Activated naive CD4-positive, alpha-beta T cell treated with anti-CD3 and anti-CD28 coated beads for 36 hours (primary cell): ENCODE measurements at places on chromosomes 1 and 21.
A peak's percentile ranks its signal among the peaks of the same experiment; 100 is the strongest.

DNA sequence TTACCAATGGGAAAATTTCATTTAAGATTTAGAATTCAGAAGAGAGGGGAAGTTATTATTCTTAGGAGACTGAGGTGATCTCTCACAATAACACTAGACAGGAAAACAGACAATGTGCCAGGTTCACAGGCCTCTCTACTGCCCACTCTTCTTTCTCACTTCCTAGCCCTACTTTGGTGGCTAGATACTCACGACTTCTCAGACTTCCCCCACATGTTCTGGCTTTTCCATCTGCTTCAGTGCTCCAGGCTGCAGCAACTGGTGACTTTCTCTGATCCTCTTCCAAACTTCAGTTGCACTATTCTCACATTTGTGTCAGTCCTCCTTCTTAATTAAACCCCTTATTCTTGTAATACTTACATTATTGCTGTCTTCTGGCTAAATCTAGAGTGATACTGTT lies 208.7 kb upstream of the KCTD3 start:
- no peak for DNase-seq

DNA sequence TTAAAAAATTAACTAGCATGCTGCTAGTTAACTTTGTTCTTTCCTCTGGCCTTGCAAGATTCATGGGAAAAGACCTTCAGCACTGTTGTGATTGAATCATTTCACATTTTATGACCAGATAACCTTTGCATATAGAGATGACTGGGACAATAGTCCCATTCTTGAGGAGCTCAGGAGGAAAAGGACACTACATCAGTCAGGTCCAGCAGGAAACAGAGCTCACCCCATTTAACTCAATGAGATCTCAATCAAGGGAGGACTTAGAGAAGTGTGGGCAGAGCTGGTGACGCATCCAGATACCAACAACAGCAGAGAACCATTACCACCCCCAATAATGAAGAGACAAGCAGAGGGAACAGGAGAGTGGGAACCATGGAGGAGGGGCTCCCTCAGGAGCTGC lies 109.4 kb upstream of the GUCA2B start:
- DNase-seq: no peak

- DNase-seq: no peak
Observed at GRCh38 chr1:30144831-30145230, 578.6 kb downstream of the MATN1 start.

GRCh38 chr1:206415942-206416341 lies 54.3 kb upstream of the IKBKE start:
- DNase-seq: no peak

GRCh38 chr1:234707641-234708040 lies 97.7 kb upstream of the IRF2BP2 start:
- no peak for DNase-seq

DNA sequence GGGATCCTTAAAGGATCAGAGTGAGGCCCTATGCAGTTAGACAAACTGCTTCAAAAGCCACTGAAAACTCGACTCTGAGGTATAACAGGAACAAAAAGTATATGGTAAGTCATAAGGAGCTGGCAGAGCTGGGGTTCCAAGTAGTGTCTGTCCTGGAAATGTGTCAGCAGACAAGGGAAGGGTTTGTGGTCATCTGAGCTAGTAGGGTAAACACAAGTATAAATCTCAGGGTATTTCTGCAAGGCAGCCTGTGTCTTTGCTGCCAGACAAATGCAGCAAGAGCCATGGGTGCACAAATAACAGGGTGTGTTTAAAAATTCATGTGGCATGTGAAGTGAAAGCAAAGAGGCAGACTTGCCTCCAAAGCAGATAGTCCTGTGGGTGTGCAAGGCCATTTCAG lies 759.0 kb upstream of the ADAMTS5 start:
- DNase-seq: no peak

- DNase-seq: no peak
Observed at GRCh38 chr1:89518221-89518631, 6.4 kb upstream of the LRRC8B start.

- no peak for DNase-seq
Observed at GRCh38 chr1:33381977-33382376, 48.9 kb downstream of the PHC2 start.

DNA sequence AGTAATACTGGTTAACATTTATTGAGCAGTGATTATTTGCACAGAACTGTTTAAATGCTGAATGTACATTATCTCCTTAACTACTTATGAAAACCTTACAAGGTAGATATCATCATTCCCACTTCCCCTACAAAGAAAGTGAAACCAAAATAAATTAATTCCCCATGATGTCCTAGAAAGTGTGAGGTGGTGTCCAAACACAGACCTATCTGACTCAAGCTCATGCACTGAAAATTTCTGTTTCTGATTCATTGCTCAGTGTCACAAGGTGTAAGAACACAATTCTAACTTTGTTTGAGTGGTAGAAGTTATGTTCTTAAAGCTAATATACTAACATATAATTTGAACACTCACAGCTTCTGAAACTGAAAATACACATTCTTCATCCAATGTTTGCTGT lies 178.7 kb downstream of the MRPL39 start:
- no peak for DNase-seq

- DNase-seq: no peak
Observed at GRCh38 chr21:15894596-15894995, 164.8 kb downstream of the USP25 start.

GRCh38 chr1:33346927-33347649 lies 26.2 kb upstream of the A3GALT2 start:
- peak; percentile 19 for DNase-seq

GRCh38 chr1:154611150-154611862 lies 3.3 kb upstream of the ADAR start:
- no peak for DNase-seq

DNA sequence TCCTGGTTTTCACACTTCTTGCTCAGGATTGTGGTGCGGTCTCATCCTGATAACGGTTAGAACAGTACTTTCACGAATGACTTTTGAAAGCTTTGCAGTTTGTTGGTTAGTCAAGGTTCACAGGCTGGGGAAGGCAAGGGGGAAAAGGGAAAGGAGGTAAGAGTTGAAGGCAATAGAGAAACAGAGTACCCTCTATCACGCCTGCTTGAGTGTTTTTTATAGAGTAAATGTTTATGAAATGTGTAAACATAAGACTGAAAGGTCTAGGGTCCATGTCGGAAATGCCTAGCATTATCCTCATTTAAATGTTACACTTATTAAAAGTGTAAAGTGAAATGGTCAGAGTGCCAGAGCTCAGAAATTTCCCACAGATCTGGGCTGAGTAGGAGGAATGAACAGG lies 167.4 kb downstream of the URB2 start:
- no peak for DNase-seq

DNA sequence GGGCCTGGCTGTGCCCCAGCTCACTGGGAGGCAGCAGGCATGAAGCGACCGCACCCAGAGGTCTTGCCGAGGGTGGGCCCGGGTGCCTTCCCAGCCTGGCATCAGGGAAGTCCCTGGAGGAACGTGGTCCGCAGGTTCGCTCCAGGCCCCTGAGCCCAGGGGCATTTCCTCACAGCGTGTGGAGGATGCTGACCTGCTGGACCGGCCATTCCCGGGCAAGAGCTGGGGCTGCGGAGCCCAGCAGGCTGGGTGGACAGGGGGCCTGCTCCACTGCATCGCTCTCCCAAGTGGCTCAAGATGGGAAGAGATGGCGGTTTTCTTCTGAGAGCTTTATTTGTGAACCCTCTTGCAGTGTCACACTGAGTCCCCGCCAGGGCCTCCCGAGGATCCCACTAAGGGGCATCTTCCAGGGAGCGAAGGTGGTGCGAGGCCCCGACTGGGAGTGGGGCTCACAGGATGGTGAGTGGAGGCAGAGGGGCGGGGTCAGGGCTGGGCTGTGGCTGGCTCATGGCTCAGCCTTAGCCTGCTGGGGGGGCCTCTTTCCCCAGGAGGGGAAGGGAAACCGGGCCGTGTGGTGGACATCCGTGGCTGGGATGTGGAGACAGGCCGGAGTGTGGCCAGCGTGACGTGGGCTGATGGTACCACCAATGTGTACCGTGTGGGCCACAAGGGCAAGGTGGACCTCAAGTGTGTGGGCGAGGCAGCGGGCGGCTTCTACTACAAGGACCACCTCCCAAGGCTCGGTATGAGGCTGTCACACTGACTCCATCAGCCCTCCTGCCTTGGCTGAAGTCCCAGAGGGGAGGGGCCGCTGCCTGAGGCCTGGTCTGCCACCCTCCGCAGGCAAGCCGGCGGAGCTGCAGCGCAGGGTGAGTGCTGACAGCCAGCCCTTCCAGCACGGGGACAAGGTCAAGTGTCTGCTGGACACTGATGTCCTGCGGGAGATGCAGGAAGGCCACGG lies 7.2 kb upstream of the MMP23B start:
- DNase-seq: no peak

GRCh38 chr1:184114818-184115398 lies 63.4 kb downstream of the TSEN15 start:
- DNase-seq: no peak

DNA sequence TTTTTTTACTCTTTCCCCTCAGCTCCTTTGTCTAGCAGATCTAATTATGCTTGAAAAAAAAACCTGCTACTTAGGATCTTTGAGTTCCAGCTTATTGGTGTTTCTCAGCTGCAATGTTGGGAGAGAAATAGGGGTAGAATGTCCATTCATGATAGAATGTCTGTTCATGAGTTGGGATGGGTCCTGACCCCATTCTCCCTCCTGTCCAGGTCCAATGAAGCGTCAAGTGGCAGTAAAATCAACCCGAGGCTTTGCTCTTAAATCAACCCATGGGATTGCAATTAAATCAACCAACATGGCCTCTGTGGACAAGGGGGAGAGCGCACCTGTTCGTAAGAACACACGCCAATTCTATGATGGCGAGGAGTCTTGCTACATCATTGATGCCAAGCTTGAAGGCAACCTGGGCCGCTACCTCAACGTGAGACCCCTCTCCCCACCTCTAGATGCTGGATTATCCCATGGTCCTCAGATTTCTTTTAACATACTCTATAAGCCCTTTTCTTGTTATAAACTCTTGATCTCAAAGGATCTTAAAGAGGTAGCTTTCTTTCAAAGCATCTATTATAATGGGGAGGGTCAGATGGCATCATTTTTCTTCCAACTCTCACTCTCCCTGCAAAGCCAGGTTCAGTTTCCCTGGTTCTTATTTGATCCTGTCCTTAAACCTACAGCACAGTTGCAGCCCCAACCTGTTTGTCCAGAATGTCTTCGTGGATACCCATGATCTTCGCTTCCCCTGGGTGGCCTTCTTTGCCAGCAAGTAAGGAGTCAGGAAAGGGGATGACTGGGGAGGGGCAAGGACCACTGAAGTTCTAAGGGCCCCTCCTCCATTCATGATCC lies 11.1 kb downstream of the CERS2 start:
- no peak for DNase-seq

GRCh38 chr1:52602856-52603600 lies 857 bp downstream of the GPX7 start:
- DNase-seq: peak; percentile 41

DNA sequence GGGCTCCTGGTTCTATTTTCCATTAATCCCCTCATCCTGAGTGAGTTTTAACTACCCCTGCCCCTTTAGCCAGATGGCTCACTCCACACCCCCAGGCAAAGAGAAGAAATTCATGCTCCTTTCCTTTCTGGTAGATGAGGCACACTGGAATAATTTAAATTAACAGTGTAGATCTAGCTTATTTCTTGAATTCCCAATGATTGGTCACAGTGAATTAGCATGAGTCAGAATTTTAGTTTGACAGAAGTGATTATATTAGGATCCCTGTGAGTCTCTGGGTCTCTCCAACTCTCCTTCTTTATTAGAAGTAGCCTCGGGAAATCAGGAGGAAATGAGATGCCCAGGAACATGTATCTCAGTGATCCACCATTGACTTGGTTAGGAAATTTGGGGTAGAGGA lies 103.1 kb upstream of the KAZN start:
- no peak for DNase-seq

- peak; percentile 21 for DNase-seq
Observed at GRCh38 chr1:117821774-117822482, 107.5 kb downstream of the GDAP2 start.

DNA sequence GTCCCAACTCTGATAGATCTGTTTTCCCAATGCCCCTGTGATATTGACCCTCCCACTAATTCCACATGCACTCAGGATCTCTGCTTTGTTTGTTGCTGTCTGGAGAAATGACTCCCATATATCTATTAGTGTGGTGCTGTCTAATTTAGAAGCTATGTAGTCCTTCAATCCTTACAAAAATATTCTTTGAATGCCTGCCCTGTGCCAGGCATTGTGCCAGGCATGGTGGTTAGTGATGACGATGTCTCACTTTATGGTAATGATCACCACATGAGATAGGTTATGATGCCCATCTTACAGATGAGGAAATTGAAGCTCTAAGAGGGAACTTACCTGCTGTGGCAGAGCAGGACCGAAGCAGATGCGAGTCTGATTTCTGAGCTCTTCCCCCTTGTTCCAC lies 12.9 kb downstream of the MYOG start:
- DNase-seq: no peak

DNA sequence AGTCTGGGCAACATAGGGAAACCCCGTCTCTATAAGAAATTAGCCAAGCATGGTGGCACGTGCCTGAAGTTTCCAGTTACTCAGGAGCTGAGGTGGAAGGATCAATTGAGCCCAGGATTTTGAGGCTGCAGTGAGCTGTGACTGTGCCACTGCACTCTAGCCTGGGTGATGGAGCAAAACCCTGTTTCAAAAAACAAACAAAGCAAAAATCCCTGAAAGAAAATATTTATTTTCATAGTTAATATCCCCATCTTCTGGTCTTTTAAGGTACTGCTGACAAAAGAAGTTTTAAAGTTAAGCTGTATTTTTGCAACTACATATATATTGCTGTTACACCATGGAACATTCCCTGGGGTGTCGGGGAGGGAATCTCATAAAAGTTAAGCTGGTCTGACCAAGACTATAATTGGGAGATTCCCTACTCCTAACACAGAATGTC lies 26.0 kb downstream of the VAMP4 start:
- DNase-seq: no peak

DNA sequence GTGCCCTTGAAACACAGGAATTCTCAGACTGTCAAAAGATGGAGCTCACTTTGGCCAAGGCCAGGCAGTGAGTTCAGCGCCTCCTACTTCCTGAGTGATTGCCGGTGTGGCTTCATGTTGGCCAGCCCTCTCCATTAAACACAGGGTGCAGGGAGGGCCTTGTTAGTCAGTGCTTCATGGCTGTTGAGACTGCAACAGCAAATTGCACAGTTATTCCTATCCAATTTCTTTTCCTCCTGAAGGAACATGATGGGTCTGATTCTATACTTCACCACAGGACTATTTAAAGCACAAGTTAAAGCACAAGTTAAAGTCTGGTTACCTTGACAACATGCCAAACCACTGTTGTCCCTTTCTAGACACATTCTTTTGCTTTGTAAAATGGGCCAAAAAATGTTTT lies 156.6 kb downstream of the SIPA1L2 start:
- no peak for DNase-seq

DNA sequence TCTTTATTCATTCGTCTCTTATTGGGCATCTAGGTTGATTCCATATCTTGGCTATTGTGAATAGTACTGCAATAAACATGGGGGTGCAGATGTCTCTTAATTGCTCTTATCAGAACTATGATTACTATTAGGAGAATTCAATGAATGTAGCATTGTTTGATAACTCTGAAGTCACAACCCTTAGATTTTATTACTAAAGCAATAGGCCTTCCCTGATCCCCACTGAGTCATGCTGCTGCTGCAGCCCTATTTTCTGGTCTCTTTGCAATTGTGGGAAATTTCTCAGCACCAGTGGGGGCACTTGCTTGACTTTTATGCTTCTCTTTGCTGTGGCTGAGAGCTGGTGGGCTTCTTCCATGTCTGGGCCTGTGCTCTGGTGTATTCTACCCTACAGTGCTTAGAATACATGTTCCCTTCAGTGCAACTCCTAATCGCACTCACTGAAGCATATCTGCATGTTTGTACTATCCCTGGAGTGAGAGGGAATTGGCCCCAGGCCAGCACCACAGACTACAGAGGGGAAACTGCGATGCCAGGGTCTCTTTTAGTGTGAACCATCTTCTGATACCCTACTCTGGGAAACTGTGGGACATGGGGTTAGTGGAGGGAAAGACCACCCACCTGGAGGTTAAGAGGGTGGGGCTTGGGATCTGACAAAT lies 52.2 kb upstream of the ROR1 start:
- DNase-seq: no peak
